ENCODE measurements at places on chromosomes 4 and X.

- DNase-seq, result no peak
These were observed 19.3 kb upstream of the MAGED1 start for GRCh38 chrX:51874123-51874522.

GRCh38 chr4:56817840-56818491 is 3.5 kb downstream of the SPINK2 start:
- no peak for DNase-seq

DNA sequence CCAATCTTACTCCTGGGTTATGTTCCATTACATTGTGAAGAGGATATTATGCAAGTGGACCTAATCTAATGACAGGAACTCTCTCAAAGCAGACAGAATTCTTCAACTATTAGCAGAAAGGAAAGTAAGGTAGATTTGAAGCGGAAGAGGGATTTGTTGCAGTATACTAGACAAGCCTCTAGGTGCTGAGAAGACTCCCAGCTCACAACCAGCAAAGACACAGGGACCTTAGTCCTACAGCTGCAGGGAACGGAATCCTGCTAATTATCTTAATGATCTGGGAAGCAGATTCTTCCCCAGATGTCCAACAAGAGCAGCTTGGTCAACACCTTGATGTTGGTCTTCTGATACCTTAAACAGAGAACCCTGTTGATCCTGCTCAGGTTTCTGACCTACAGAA is 73.6 kb downstream of the STK32B start:
- DNase-seq, result no peak

- peak; percentile 61 for DNase-seq
These were observed 96.7 kb downstream of the ITM2A start for GRCh38 chrX:79270401-79270800.

DNA sequence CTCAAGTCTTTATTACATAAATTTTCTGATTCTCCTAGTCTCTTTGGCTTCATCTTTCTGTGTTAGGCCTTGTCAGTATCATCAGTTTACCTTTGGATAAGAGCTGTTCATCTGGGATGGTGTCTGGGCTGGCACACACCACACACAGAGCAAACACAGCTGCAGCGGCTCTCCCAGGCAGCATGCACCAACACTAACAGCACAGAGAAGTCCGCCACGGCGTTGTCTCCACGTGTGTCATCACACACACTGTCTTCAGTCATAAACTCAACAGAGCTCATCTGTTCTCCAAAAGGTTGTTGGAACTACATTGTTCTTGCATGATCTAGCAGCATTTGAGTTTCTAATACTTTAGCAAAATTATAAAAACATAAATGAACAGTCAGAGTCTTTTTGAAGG is 851.9 kb upstream of the FRG1 start:
- DNase-seq, result no peak

DNA sequence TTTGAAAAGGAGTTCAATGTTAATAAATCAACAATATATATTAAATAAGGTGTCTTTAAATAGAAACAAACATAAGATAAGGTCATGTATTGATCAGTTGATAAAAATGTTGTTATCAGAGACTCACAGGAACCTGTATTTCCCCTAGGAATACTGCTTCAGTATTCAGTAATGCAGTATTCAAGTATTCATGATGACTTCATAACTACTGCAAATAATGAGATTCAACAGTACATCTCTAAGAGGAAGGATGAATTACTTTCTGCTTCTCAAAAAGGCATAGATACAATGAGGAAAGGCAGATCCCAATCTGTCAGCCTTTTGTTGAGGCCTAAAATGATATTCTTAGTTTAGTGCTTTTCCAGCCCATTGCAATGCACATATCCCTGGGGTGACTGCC is 73.7 kb downstream of the MAGEB17 start:
- DNase-seq, result no peak

DNA sequence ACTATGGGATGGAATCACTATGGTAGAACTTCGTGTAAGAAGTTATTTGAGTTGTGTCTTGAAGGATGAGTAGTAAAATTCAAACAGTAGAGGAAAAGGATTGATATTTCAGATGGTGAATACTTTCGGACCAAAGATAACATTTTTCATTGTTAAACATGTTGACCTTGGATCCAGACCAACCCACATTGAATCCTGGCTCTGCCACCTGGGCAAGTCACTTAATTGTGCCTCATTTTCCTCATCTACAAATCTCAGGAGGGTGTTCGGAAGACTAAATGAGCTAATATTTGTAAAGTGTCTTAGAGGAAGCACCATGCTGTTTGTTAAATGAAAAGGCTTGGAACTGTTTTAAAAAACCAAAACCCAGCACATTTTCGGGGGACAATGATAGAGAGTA is 1.4 kb upstream of the AIFM1 start:
- DNase-seq, result no peak

DNA sequence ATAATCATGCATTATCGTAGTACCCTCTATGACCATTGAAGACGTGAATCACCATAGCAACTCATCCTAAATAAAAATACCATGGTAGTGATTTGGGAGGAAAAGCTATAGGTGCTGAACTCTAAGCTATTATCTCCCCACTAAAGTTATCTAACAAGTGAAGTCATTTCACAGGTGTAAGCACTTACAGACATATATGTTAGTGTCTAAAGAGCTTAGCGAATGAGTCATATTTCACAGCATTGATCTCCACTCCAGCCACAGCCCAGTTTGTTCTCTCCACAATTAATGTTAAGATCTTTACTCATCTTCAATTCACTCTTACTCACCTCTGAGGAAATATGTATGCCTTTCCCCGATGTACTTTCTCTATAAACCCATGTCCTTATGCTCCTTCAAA is 57.0 kb downstream of the DCAF8L1 start:
- no peak for DNase-seq

Measured in activated T-cell treated with anti-CD3 and anti-CD28 coated beads for 4 hours (primary cell).